Activated CD8-positive, alpha-beta T cell treated with anti-CD3 and anti-CD28 coated beads for 36 hours (primary cell): ENCODE measurements at places on chromosomes 1 and 21. TPM values are rescaled to one million over a fixed set of nuclear protein-coding genes. Genes with fewer than 3 reads are reported as not detected.

DNA sequence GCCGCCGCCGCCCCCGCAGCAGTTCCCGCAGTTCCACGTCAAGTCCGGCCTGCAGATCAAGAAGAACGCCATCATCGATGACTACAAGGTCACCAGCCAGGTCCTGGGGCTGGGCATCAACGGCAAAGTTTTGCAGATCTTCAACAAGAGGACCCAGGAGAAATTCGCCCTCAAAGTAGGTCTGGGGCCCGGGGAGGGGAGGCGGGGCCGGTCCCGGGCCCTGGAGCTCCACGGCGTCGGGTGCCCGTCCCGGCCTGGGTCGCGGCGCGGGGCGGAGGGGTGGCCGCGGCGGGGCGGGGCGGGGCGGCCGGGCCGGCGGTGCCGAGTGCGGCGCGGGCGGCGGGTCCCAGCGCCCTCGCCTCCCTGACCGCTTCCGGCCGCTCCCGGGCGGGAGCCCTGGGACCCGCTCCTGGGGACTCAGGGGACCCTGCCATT lies 646 bp downstream of the MAPKAPK2 start:
- peak overlapping the region; percentile 99 for H3K4me3 ChIP-seq
- peaks cover 54% of the 10 kb centered on the region for H3K4me1 ChIP-seq
- peak; percentile 65 for DNase-seq
- H3K27me3 ChIP-seq, result no peaks in the 10 kb centered on the region
- H3K27ac ChIP-seq, result peak overlapping the region; percentile 96

DNA sequence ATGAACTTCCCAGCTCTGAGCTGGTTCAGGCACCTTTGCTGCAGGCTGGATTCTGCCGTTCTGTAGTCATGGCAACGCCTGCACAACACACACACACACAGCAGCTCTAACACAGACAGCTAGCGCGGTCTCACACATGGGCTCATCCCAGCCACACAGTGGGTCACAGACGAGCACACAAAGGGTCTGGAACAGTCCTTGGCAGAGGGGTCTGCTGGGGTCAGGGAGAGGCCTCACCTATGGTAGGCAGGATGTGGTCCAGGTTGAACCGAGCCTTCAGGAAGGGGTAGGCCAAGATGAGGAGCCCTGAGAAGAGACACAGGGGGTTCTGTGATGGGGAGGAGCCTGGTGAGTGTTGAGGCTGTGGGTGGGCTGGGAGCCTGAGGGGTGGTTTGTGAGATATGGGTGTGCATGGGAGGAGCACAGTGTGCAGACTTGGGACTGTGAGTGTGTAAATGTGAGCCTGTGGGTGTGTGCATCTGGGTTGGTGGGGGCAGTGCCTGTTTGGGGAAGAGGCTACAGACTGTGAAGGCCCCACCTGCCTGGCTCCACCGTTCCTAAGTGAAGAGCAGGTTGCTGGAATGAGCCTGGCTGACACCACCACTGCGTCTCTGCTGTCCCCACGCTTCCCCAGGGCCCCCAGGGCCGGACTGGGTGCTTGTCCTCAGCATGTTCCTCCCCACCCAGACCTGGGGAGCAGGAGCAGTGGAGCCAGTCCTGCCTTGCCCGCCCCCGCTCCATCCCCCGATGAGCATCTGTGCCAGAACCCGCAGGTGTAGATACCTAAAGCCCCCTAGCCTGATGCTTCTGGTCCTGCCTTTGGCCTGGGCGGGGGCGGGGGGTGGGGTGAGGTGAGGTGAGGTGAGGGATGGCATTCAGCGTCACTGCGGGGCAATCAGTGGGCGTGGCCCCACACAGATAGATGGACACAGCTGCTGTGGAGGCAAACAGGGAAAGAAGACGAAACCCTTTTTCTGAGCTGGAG lies 1.5 kb downstream of the KNCN start:
- peak; percentile 65 for DNase-seq
- no peak overlapping the region for H3K27ac ChIP-seq
- no peak overlapping the region for H3K4me3 ChIP-seq
- H3K4me1 ChIP-seq, result peaks cover 11% of the 10 kb centered on the region
- H3K36me3 ChIP-seq, result no peaks in the 10 kb centered on the region

DNA sequence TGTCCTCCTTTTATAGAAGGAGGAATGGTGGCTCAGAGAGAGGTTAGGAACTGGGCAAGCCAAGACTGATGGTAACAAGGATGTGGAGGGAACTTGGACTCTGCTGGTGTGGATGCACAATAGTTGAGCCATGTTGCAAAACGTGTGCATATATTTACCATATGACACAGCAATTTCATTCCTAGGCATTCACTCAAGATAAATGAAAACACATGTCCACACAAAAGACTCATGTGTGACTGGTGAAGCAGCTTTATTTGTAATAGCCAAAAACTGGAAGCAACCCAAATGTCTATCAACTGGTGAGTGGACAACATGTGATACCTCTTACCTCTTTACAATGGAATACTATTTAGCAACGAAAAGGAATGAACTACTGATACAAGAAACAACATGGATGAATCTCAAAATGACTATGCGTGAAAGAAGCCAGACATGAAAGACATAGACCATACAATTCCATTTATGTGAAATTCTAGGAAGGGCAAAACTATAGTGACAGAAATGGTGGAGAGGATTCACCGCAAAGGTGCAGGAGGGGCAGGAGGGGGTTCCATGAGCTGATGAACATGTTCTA lies 36.2 kb downstream of the CAMK2N1 start:
- H3K27me3 ChIP-seq, result peaks cover 17% of the 10 kb centered on the region
- no peaks in the 10 kb centered on the region for H3K36me3 ChIP-seq
- no peak overlapping the region for H3K27ac ChIP-seq
- DNase-seq, result no peak
- H3K4me1 ChIP-seq, result no peaks in the 10 kb centered on the region

GRCh38 chr1:248361121-248361715 lies at the start of gene OR2T4:
TSS of gene OR2T4 (plus strand) at chr1:248361665. CDS start at chr1:248361665, 0 bp downstream.
- no peaks in the 10 kb centered on the region for H3K4me1 ChIP-seq
- H3K36me3 ChIP-seq, result no peaks in the 10 kb centered on the region
- H3K4me3 ChIP-seq, result no peak within 1 kb of the TSS
- H3K27ac ChIP-seq, result no peak within 1 kb of the TSS

- H3K4me1 ChIP-seq, result peaks cover 55% of the 10 kb centered on the region
- H3K27ac ChIP-seq, result no peak overlapping the region
- H3K27me3 ChIP-seq, result no peaks in the 10 kb centered on the region
- H3K4me3 ChIP-seq, result no peak overlapping the region
Observed at GRCh38 chr1:230975636-230976035, 3.0 kb downstream of the TTC13 start.

HMGCS2 gene
- not detected for total RNA-seq

DIP2A gene
- 34.1 TPM for total RNA-seq

DNA sequence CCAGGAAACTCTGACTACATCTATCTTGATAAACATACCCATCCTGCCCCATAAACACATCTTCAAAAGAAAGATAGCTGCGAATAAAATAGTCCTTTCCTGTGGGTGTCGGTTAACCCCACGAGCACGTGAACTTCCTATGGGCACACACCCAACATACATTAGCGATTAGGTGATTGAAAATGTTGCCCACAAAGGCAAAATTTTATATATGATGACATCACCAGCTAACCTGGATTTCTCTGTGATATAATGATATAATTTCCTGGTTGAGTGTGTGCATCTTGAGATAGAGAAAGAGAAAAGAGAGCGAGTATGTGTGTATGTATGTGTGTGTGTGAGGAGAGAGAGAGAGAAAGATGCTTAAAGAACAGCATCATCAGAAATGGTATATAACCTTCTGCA lies 296.1 kb downstream of the PTPRC start:
- no peaks in the 10 kb centered on the region for H3K27me3 ChIP-seq
- no peak overlapping the region for H3K27ac ChIP-seq
- H3K4me1 ChIP-seq, result peaks cover 27% of the 10 kb centered on the region
- H3K36me3 ChIP-seq, result peaks cover 2% of the 10 kb centered on the region

HNRNPR gene
- 190 TPM for total RNA-seq

- H3K4me3 ChIP-seq, result no peak overlapping the region
- peaks cover 8% of the 10 kb centered on the region for H3K4me1 ChIP-seq
- no peaks in the 10 kb centered on the region for H3K36me3 ChIP-seq
- no peak for DNase-seq
- H3K27ac ChIP-seq, result no peak overlapping the region
Observed at GRCh38 chr1:98963064-98963758, 41.5 kb downstream of the PLPPR5 start.

- no peak overlapping the region for H3K27ac ChIP-seq
- no peak overlapping the region for H3K4me3 ChIP-seq
- no peak for DNase-seq
- no peaks in the 10 kb centered on the region for H3K36me3 ChIP-seq
- H3K27me3 ChIP-seq, result peaks cover 32% of the 10 kb centered on the region
Observed at GRCh38 chr1:94535879-94536278, 5.7 kb downstream of the F3 start.

DNA sequence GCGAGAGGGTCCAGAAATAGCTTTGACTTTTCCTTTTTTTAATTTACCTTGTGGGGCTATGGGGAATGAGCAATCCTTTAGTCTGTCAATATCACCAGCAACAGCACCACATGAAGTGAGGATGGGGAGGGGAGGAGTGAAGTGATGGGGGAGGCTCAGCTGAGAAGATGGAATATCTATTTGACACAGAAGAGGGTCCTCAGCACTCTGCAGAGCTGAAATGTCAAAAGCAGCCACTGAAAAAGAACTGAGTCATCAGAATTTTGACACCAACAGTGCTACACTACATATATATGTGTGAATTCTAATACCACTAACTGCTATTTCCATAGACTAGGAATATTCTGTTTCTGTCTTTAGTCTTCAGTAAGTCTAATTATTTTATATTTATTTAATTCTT lies 427.0 kb upstream of the PBX1 start:
- H3K4me1 ChIP-seq, result no peaks in the 10 kb centered on the region
- no peaks in the 10 kb centered on the region for H3K27me3 ChIP-seq
- DNase-seq, result no peak
- H3K36me3 ChIP-seq, result no peaks in the 10 kb centered on the region
